ENCODE measurements at places on chromosomes 5 and 9. TPM values are rescaled to one million over a fixed set of nuclear protein-coding genes. Genes with fewer than 3 reads are reported as not detected.

DNA sequence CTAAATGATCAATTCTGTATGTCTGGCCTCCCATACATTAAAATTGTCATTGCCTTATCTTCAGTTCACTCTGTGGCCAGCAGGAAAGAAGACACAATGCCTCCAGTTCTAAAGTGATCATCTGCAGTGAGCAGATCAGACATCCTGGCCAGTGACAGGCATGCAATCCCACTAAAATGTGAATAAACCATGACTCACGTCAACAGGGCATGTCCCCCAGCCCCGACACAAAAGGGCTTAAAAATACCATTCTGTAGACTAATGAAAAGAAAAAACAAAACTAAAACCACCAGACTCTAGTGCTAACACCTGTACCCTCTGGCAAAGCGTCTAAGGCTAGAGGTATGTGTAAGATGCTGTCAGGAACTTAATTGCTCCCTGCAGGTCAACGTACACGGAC, 38.5 kb downstream of the DDX31 start:
- H3K27ac ChIP-seq = no peak overlapping the region
- no peak for DNase-seq
- peaks cover 7% of the 10 kb centered on the region for H3K4me1 ChIP-seq
- H3K4me3 ChIP-seq = no peak overlapping the region
- no peaks in the 10 kb centered on the region for H3K36me3 ChIP-seq
- no peaks in the 10 kb centered on the region for H3K27me3 ChIP-seq

DNA sequence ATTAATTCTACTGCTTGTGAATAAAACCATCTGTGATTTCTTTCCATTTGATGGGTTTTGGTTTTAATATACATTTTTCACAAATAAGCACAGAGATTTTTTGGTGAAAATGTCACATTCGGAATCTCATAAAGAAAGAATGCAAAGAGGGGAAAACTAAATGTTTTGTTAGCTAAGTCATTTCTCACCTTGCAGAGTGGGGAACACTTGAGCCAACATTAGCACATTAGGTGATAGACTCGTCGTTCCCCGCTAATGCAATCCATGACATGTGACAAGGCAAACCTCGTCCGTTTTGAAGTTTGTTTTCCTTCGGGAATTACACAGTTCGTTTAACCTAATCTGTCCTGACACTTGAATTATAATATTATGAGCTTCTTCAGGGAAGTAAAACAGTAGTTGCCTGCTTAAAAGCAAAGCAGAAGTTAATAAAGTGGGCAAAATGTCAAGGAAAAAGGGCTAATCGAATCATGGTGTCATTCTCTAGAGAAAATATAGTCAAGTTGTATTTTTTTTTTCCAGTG, 95.8 kb upstream of the LMX1B start:
- H3K27ac ChIP-seq = no peak overlapping the region
- H3K27me3 ChIP-seq = peaks cover 49% of the 10 kb centered on the region
- no peak overlapping the region for H3K4me3 ChIP-seq
- H3K36me3 ChIP-seq = no peaks in the 10 kb centered on the region

Gene ANGPTL2
- total RNA-seq = 2.7 TPM

DNA sequence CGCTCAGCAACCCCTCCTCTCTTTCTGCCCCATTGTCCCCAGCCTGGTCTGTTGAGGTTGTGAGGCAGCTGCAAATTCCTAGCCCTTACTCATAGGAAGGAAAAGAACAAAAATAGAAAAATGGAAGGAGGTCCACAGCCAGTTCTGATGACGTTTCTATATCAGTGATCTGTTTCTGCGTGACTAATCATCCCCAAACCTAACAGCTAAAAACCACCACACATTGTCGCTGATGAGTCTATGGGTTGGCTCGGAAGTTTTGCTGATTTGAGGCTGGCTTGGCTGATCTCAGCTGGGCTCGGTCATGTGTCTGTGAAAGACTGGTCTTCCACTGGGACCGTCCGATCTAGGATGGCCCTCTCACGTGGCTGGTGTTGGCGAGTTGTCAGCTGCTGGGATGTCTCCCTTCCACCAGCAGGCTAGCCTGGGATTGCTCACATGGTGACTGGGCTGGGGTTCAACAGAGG, 200.6 kb upstream of the ZNF618 start:
- H3K27me3 ChIP-seq = no peaks in the 10 kb centered on the region
- DNase-seq = peak; percentile 62
- no peak overlapping the region for H3K27ac ChIP-seq
- H3K4me3 ChIP-seq = no peak overlapping the region

DNA sequence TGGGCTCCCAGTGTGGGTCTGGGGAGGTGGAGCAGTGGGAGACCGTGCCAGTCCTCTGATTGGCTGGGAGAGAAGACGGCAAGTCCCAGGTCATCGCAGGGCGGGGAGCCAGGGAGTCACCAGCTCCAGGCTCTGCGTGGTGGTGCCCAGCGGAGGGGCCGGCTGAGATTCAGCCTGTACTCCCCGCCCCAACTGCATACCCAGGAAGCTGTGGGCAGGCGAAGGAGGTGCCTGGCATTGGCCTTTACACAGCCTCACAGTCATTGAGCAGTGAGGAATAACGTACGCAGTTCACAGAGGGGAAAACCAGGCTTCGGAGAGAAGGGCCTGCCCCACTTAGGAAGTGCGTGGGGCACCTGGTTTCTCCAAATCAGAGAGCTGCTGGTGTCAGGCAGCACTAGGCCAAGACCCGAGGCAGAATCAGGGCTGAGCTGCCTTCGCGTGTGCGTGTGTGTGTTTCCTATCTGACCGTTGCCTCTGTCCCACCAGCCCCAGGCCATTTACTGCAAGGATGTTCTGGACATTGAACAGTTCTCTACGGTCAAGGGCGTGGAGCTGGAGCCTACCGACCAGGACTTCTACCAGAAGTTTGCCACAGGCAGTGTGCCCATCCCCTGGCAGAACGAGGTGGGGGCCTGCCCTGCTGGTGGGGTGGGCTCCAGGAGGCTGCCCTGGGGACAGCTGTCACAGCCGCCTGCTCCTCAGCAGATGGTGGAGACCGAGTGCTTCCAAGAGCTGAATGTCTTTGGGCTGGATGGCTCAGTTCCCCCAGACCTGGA, 6.2 kb upstream of the PRR7 start:
- H3K4me3 ChIP-seq = no peak overlapping the region
- H3K36me3 ChIP-seq = peaks cover 6% of the 10 kb centered on the region
- H3K27me3 ChIP-seq = no peaks in the 10 kb centered on the region

DNA sequence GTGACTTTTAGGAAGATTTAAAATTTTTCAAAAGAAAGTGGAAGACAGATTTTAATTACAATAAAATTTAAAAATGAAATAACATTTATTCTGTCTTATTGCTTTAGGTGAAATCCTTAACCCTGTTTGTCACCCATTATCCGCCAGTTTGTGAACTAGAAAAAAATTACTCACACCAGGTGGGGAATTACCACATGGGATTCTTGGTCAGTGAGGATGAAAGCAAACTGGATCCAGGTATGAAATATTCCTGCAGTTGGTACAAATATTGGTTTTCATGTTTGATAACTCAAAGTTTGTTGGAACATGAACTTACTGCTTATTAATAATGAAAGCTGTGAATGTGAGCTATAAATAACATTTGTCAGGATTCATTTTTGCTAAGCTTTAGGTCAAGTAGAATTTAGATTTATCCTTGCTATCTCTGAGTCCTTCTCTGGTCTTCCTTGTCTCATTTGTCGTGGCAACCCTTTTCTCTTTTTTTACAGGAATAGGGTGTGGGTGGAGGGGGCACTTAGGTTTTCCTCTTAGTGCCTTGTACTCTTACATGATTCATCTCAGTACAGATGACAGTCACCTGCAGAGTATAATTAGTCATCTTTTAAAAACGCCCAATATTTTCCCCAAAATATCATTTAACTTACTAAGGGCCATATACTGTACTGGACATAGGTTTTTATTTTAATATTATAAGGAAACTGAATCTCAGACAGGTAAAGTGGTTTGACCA, 95.3 kb upstream of the RASGRF2 start:
- no peak overlapping the region for H3K27ac ChIP-seq
- no peak overlapping the region for H3K4me3 ChIP-seq
- H3K36me3 ChIP-seq = no peaks in the 10 kb centered on the region

Data from colonic mucosa (tissue), 4 donors.